ENCODE measurements at places on chromosomes 1 and 21.
A peak's percentile ranks its signal among the peaks of the same experiment; 100 is the strongest.

- peak; percentile 100 for DNase-seq
Observed at GRCh38 chr1:203795441-203796235, at the start of the genes ZBED6 and ZC3H11A. Gene ZBED6 (plus strand): TSS chr1:203795623. CDS start chr1:203797523, 1,900 bp downstream. Gene ZC3H11A (plus strand): TSS chr1:203795623. CDS start chr1:203817071, 21,448 bp downstream.

- no peak for DNase-seq
Observed at GRCh38 chr1:6260433-6260934, 414 bp downstream of the GPR153 start.

DNA sequence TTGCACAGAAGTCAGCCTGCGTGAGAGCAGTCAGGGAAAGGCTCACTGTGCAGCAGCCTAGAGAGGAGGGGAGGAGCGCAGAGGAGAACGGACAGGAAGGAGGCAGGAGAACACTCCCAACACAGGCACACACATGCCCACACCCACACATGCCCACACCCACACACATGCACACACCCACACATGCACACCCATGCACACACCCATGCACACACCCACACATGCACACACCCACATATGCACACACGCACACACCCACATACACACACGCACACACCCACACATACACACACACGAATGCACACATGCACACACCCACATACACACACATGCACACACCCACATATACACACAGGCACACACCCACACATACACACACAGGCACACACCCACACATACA is 7.1 kb downstream of the SUMO3 start:
- no peak for DNase-seq

DNA sequence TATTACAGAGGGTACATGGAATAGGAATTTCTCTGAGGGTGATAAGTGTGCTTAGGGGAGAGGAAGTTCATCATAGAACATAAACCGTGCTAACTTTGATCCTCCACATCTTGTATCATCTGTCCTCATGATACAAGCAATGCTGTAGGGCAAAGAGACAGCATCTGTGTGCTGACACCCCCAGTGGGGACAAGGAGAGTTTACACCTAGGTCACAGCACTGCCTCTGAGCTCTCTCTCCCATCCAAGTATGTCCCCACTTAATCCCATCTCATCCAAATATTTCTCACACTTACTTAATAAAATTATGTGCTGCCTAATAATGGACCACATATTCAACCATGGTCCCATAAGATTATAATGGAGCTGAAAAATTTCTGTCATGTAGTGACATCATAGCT is 4.3 kb upstream of the TEDDM1 start:
- no peak for DNase-seq

GRCh38 chr1:96587222-96587621 is 134.4 kb upstream of the PTBP2 start:
- no peak for DNase-seq

- DNase-seq: no peak
Observed at GRCh38 chr1:47924270-47925048, 72.7 kb downstream of the TRABD2B start.

GRCh38 chr21:39666026-39666425 is 53.3 kb downstream of the B3GALT5 start:
- no peak for DNase-seq

DNA sequence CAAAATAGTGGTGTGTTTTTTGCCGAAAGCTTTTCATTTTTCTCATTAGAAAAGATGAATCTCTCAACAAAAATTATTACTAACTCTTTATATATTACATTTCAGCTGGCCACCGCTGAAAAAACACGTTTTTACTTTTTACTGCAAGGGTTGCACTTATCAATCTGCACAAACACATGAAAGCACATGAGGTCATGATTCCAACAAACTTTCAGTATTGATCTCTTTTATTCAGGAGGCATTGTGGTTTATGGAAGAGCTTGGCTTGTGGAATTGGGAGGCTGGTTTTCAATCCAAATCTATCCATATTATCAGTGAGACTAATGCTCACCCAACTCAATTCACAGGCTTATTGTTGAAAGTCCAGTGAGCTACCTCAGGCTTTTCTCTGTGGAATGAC is 20.6 kb upstream of the LPGAT1 start:
- no peak for DNase-seq

DNA sequence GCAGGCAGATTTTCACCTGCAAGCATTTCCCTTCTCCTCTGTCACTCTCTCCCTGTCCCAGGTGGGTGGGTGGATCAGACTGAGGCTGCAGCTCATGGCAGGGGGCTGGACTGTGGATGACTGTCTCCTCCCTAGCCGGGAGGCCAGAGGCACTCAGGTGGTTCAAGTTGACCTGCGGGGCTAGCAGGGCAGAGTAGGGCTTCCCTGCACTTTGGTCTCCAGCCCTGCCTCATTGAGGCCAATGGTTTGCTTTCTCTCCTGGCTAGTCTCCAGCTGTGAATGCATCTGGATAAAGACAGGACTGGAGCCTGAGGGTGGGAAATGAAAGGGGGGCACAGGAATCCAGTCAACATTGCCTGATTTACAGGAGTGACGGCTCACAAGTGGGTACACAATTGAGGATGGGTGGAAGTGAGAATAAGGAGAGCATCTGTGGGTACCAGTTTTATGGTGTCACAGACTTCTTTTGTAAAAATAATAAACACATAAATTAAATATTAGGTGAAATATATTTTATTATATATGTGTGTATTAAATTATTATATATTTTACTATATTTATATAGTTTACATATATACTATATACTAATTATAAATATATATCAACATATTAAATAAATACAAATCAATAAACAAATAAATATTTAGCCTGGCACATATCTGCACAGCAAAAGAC is 25.6 kb downstream of the RUNX1 start:
- DNase-seq: no peak

- DNase-seq: no peak
Observed at GRCh38 chr21:29080454-29080941, 7.0 kb upstream of the CCT8 start.

GRCh38 chr1:6473974-6474814 is 8.2 kb upstream of the TNFRSF25 start:
- DNase-seq: no peak

GRCh38 chr1:11731691-11732283 is 4.1 kb upstream of the AGTRAP start:
- no peak for DNase-seq

GRCh38 chr21:14991957-14992356 is 72.8 kb downstream of the NRIP1 start:
- DNase-seq: no peak

GRCh38 chr1:197862221-197862620 is 40.2 kb upstream of the C1orf53 start:
- DNase-seq: no peak

DNA sequence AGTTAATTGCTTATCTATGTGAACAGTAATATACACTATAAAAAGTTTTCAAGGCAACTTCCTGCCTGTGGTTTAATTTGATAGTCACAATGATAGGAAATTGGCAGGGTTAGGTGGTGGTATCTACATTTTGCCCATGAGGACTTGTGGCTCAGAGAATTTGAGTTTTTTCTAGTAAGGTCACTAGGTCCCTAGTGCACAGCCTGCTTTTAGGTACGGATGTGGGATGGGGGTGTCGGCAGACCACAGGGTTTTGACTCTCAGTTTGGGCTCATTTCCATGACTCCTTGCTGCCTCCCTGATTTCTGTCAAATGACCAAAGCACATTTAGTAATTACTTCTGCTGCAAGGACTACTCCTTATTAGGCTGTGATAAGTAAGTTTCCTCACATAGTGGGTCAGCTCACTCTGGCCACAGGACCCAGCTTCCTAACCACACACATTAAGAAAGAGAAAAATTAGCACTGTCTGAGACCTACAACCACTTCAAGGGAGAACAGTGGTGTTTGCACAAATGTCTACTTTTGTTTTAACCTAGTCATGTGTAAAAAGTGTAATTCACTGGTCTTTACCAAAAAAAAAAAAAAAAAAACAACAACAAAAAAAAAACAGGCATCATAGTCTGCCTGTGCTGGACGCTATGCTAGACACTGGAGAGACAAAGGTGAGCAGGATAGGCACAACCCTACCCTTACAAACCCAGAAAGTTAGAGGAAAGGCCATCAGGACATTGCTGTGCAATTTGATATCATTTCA is 43.7 kb downstream of the MRPL39 start:
- no peak for DNase-seq

GRCh38 chr1:222930070-222930469 is 115.2 kb downstream of the DISP1 start:
- DNase-seq: no peak

- no peak for DNase-seq
Observed at GRCh38 chr1:206002871-206003801, at the start of gene RAB7B. Gene RAB7B (minus strand): TSS chr1:206003395. CDS start chr1:205994135, 9,260 bp downstream.

- no peak for DNase-seq
Observed at GRCh38 chr21:29763674-29764073, 176.1 kb downstream of the GRIK1 start.

DNA sequence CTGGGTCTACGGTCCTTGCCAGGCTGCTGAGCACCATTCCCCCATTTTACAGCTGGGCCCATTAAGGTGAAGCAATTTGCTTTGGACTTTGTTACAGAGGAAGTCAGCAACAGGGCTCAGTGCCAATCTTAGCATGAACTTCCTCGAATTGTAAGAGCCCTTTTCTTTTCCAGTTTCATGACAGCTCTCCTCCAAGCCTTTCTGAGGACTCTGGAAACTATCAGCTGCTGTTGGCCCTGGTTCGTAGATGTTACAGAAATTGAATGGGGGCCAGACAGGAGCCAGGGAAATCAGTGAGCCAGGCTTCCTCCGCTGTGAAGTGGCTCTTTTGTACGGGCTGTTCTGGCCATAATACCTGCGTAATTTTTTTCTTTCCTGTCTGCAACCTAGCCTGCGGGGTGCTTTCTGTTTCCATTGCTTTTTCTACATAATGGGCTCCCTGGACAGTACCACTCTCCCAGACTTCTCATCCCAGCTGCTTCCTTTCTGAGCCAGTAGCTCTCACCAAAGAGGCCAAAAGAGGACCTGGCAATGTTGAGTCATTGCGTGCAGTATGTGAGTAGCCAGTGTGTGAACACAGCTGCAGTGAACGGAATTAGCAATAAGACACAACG is 386.3 kb downstream of the DISC1 start:
- no peak for DNase-seq

DNA sequence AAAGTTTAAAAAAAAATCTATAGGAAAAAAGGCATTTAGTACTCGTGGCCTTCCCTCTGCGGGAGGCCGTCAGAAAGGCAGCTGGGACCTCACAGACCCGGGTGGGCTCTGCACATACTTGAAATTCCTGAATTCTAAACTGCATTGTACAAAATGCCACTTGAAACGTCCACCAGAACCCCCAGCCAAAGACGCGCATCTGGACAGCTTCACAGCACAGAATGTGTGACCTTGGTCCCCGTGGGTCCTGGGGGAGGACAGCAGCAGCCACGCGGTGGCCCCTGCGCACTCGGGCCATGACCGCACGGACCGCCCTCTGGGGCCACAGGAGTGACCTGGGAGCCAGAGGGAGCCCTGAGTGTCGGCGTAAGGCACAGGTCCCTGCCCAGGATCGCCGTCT is 20.6 kb upstream of the MRPS14 start:
- no peak for DNase-seq

DNA sequence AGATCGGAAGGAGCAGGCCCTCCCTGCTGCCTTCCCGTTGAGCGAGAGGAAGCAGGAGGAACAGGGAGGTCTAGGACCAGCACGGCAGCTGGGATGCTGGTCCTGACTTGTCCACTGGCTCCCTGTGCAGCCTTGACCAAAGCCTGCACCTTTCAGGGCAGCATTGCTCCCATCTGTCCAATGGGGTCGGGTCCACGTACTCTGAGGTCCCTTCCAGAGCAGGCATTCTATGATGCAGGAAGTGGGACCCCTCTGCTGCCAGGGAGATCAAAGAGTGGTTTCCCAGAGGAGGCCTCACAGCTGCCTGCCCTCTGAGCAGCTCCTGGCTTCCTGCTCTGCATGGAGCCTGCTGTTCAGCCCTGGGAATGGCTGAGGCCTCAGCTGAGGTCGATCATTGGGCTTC is 21.7 kb upstream of the ZNF362 start:
- no peak for DNase-seq

DNA sequence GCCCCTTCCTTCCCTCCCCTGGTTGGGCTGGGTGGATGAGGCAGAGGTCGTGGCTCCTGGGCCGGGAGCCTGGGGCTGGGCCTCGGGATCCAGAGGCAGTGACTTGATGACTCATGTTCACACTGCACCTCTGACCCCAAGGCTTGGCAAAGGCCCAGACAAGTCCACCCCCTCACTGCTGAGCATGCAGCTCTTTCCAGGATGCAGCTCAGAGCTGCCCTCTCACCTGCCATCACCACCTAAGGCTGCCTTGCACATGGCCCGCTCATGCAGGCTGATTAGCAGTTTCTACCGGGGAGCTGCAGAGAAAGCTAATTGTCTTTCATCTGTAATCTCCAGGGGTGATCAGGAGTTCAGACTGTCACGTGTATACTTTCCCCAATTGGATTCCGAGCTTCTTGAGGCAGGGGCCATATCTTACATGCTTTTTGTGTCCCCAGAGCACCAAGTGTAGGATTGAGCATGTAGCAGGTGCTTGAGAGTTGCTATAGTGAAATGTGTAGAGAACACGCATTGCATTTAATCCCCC is 62.1 kb downstream of the LRRN2 start:
- DNase-seq: no peak

- DNase-seq: no peak
Observed at GRCh38 chr1:8476006-8476405, 158.1 kb downstream of the SLC45A1 start.

DNA sequence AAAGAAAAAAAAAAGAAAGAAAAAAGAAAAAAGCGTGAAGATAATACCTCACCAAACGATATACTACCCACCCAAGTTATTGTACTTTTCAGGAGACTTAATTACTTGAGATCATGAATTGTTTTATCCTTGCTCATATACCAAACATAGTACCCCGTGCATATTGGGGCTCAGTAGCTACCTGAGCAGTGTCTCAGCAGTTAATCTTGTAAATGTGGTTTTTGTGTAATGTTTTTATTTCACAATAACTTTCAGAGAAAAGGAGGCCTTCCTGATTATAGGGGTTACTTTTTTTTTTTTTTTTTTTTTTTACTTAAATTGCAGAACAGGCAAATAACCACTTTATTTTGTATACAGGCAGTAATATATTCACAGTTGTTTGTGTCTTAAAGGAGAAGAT is 80.3 kb downstream of the OSBPL9 start:
- no peak for DNase-seq

- DNase-seq: no peak
Observed at GRCh38 chr1:41444785-41445184, 39.7 kb downstream of the EDN2 start.

- no peak for DNase-seq
Observed at GRCh38 chr1:212413902-212414327, 771 bp downstream of the PACC1 start.

DNA sequence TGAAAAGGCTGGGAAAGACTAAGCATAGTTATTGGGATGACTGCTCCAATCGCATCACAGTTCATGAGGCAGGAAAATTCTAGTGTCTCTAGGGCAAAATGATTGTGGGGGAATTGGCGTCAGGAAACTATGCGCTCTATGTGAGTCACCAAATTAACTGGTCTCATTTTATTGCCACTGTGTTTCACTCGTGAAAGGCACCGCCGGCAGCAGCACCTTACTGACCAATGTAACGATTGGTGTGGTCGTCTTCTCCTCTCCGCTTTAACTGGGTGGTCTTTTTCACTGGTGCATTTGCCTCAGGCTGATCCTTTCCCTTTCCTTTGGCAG is 83.5 kb downstream of the SPAG17 start:
- no peak for DNase-seq

- DNase-seq: no peak
Observed at GRCh38 chr1:225677350-225678124, 24.6 kb upstream of the ENAH start.

GRCh38 chr1:67791261-67791660 is 42.0 kb downstream of the GNG12 start:
- no peak for DNase-seq

- no peak for DNase-seq
Observed at GRCh38 chr1:160222546-160222945, 17.4 kb downstream of the PEA15 start.

- no peak for DNase-seq
Observed at GRCh38 chr1:38923607-38924006, 18.0 kb downstream of the RHBDL2 start.
